ENCODE measurements at places on chromosomes 2 and 18. TPM values are rescaled to one million over a fixed set of nuclear protein-coding genes. Genes with fewer than 3 reads are reported as not detected.
A peak's percentile ranks its signal among the peaks of the same experiment; 100 is the strongest.

- DNase-seq, result no peak
These were observed 300.1 kb downstream of the TDRD15 start for GRCh38 chr2:21423854-21424253.

- DNase-seq, result no peak
These were observed 94.9 kb upstream of the TWSG1 start for GRCh38 chr18:9239720-9240119.

- no peak for DNase-seq
These were observed 269.2 kb downstream of the CCDC102B start for GRCh38 chr18:69067048-69067447.

GRCh38 chr2:10124538-10125045 is 2.1 kb downstream of the RRM2 start:
- peak; percentile 79 for DNase-seq

DNA sequence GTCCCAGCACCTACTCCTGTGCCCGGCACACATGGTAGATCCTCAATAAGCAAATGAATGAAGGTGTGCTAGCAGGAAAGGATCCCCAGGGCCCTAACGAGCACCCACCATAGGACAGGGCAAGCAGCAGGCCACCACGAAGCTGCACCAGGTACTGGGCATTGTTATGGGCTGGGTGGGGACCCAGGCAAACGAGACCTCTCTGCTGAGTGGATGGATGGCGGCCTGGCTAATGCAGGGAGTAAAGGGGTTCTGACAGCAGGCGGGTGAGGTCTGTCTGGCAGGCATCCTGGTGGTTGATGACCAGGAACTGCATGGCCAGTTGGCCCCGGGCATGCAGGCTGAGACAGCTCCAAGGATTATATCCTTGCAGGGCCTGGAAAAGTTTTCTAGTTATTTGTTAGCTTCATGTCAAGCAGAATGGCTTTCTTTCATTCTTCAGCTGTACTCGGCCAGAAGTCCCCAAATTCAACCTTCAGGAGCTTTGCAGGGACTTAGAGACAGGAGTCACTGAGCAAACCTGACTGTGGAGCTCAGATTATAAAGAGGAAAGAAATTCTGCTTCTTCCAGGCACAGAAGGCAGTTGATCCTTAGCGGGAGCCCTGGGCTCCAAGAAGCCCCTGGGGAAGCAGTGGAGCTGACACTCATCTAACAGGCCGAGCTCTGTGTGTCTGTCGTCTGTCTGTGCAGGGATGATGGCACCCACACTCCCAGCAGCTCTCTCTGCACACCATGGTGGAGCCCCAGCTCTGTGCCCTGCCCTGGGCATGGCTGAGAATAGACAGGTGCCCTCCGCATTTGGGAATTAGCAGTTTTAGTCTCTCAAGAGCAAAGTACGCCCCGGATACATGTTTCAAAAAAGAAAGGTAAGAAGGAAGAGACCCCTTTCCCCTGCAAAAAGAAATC is 51.2 kb downstream of the SDC1 start:
- no peak for DNase-seq

- DNase-seq, result no peak
These were observed 221.9 kb downstream of the MYT1L start for GRCh38 chr2:2109186-2109585.

- DNase-seq, result peak; percentile 67
These were observed 185.3 kb upstream of the ATP5MC3 start for GRCh38 chr2:175366815-175367214.

The SPHKAP gene
- 41.2 TPM for polyA plus RNA-seq

The CFAP210 gene
- polyA plus RNA-seq, result 0.23 TPM
